Posterior cingulate gyrus (tissue), 11 donors: ENCODE measurements at places on chromosomes 1 and 21.

DNA sequence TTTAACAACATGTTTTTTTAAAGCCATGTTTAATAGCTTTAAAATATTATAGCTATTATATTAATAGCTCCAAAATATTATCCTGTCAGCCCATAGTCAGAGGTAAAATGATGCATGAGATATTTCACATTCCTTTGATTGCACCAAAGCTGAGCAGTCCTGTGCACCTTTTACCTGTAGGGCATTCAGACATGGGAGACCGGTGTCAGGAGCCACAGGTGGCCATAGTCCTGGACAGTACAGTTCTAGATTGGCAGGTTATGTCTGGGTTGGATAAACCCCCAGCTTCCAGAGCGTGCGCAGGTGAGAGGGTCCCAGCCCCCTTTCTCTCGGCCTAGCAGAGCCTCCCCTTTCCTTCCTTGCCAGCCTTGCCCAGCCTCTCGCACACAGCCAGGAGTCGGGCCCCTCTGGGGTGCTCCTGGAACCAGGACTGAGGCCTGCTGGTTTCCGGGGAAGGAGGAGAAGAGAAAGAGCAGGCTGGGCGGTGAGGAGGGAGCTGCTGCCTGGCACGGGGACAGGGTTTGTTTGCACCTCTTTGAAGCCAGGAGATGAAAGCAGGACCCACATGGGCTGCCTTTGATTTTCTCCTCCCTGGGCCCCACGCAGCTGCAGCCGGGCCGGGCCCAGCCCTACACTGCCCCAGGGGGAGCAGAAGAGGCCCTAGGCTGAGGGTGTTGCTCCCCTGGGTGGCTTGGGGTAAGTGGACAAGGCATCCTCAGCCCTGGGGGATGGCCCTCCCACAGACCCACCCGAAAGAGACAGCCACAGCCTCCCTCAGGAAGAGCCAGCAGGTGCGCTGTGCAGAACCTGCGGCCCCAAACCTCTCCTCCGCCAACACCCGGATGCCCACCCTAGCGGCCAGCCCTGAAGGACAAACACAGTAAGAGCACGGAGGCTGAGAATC is 75.2 kb upstream of the TARDBP start:
- DNase-seq = no peak

DNA sequence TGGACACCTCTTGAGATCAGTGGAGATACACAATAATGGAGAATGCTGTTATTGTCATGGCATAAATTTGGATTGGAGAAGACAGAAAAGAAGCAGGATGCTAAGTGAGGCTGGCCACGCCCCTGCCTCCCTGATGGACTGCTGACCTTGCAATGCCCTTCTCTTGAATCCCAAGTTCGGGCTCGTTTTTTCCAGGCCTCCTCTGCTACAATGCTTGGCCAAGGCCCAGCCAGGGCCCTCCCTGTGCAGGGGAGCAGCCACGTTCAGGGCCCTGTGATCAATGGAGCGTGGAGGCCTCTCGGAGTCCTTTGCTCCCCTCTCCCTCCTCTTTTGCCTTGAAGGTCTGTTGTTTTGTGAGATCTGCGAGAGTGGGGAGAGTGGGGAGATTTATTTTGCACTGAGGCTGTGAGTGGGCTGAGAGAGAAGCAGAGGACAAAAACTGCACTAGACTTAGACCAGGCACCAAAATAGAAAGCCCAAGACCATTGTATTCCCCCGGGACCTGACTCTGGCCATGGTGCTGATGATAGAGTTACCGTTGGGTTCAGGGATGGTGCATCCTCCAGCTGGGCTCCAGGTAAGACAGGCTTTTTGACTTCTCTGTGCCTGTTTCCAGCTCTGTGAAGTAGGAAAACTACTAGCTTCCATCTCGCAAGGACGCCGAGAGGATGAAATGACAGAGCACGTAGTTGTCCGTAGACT is 268.6 kb downstream of the KAZN start:
- no peak for DNase-seq

- no peak for DNase-seq
These were observed 17.6 kb downstream of the NOS1AP start for GRCh38 chr1:162087111-162087510.

DNA sequence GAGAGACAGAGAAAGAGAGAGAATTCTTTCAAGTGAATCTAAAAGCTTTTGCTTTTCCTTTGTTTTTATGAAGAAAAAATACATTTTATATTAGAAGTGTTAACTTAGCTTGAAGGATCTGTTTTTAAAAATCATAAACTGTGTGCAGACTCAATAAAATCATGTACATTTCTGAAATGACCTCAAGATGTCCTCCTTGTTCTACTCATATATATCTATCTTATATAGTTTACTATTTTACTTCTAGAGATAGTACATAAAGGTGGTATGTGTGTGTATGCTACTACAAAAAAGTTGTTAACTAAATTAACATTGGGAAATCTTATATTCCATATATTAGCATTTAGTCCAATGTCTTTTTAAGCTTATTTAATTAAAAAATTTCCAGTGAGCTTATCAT is 117.6 kb downstream of the PTPRC start:
- no peak for DNase-seq

DNA sequence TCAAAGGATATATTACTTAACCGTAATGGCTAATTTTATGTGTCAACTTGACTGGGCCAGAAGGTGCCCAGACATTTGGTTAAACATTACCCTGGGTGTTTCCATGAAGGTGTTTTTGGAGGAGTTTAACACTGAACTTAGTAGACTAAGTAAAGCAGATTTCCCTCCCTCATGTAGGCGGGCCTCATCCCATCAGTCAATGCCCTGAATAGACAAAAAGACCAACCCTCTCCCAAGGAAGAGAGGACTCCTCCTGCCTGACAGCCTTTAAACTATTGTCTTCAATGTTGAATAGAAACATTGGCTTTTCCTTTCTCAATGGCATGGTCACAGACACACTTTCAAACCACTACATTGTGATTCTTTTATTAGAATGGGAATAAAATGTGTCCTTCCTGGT is 121.9 kb downstream of the SETD4 start:
- no peak for DNase-seq

- DNase-seq = no peak
These were observed 918 bp downstream of the IFNLR1 start for GRCh38 chr1:24186031-24186710.

DNA sequence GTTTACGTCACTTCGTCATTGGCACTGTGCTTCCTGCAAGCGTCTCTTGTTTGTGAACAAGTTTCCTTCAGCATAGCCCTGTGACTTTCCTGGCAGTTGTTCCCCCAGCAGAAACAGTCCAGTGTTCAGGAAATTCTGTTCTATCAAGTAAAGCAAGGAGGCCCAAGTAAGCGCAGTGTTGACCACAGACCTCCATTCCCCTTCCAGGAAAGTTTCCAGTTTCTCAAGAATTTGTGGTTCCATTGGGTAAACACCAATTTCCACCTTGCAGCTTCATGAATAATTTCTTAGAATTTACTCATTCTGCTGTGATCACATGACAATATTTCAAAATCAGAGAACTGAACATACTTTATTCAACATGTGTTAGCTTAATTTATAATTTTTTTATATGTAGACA is 88.5 kb upstream of the ETV3 start:
- DNase-seq = no peak

- no peak for DNase-seq
These were observed 83.1 kb upstream of the HAO2 start for GRCh38 chr1:119285482-119285881.

DNA sequence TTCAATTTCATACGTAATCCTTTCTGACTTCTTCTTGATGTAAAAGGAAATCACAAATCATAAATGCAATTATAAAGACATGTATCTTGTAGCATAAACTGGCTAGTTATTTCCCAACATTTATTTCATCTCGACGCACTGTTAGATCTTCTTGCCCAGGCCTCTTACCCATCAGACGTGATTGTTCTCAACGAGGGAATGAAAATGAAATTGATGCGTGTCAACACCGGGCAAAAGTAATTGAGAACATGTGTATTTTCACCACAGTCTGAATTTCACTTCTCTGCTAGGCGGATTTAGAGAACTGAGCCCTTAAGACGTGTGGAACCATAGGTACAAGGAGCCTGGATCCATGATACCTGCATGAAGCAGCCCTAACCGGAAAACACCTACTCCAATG is 519.7 kb downstream of the KCNT2 start:
- DNase-seq = no peak

GRCh38 chr21:45982092-45982757 is 655 bp downstream of the COL6A1 start:
- DNase-seq = no peak

DNA sequence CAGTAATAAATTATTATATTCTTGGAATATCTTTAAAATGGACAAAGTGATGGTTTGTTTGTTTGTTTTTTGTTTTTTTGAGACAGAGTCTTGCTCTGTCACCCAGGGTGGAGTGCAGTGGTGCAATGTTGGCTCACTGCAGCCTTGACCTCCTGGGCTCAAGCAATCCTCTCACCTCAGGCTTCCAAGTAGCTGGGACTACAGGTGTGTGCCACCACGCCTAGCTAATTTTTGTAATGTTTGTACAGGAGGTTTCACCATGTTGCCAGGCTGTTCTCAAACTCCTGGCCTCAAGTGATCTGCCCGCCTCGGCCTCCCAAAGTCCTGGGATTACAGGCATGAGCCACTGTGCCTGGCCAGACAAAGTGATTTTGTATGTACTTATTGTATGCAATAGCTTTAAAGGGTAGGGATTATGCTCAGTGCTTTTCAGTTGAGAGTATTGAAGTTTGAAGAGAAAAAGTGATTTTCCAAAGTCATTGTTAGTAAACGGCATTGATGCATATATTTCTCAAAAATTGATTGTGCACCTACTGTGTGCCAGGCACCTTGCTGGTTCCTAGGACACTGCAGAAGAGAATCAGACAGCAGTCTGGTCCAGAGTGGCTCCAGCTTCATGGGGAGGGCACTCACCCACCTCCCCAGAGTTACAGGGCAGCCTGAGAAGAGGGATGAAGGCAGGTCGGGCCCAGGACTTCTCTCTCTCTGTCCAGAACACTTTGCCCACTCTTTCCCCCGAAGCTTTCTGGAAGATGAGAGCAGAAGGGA is 34.2 kb upstream of the TTC22 start:
- DNase-seq = no peak

DNA sequence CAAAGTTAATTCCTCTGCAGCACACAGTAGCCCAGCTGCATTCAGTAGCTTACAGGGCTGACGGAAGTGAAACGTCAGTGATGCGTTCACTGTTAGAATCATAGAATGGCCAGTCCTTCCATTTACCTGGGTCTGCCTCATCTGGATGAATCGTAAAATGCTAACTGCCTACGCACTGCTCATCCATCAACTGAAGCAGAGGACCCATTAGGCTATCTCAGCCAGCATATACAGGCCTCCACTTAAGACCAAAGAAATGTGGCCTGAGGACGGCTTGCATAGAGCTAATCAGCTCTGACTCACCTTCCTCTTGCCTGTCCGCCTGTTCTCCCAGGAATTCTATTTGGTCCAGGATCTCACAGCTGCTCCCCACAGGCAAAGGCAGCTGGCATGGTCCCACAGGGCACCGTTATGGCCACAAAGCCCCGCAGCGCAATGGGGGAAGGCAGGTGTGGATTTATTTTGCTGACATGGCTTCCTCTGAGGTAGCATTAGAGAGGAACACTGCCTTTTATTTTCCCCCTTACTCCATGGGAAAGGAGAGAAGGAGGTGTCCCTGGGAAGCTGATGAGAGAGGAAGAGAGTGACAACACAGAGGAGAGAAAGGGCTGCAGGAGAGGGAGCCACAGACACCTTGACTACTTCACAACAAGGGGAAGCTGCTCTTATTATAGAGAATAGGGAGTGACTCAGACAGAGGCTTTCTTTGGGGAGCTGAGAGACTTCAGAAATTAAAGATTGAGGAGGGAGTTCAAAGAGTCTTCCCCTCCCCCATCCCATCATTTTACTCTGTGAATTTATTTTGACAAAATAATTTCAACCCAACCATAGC is 177.6 kb downstream of the HHIPL2 start:
- DNase-seq = no peak
